ENCODE measurements at places on chromosomes 5 and 9.

DNA sequence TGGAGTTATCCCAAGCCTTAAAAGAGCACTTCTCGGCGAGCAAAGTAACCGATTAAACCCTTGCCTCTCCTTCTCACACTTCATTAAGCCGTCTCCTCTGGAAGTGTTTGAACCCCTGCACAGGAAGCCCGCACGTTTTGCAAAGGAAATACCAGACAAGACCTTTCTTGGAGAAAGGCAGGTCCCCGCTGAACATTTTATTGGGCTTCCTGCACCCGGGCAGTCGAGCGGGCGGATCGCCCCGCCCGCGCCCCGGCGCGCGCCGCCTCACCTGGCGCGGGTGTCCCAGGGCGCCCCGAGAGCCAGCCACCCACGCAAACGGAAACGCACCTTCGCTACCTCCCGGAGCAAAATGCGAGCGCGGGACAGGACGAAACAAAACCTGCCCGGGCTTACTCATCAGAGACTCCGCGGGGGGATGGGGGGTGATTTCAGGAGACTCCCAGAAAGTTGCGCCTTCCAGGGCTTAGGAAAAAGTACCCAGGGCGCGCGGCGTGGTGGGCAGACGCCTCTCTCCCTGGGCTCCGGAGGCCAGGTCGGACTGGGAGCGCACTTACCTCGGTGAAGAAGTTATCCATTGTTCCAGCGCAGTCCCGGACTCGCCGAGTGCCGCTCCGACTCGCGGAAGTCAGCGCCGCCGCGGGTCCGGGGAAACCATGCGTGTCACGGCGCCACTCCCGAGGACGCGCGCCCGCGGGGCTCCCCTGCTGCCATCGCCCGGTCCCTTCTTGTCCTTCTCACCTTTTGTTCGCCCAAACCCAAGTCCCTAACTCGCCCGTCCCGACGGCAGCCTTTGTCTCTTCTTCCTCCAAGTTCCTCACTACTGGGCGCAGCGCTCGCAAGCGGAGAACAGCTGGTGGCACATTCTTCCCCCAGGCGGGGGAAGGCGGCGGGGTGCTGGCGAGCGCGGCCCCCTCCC lies 598 bp downstream of the MYO10 start:
- DNase-seq = no peak

DNA sequence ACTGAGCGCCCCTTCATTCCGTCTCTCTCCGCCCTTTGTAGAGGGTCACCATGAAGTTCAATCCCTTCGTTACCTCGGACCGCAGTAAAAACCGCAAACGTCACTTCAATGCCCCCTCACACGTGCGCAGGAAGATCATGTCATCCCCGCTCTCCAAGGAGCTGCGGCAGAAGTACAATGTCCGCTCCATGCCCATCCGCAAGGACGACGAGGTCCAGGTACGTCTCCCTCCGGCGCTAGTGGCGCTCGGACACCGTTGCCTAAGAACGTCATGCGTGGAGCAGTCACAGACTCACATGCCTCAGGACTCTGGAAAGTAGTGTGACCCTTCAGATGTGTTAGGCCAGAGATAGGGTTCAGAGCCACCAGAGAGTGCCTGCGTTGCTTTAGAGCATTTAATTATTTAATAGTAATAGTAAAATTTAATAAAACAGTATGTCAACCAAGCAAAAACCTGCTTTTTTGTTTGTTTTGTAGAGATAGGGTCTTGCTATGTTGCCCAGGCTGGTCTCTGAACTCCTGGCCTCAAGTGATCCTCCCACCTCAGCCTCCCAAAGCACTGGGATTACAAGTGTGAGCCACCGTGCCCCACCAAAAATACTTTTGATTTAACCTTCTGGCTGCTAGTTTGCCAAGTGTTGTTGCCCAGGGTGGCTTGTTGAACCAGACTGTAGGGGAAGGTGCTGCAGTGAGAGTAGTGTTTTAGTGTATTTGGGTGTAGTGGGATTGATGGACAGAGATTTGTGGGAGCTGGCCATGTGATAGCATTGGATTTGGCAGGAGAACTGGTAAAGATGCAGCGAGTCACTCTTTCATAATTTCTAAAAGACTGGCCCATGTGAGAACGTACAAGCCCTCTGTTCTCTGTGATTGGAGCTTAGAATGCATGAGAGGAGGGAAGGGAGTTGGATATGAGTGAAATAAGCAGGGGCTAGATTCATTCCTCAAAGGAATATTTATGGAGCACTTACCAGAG lies 888 bp downstream of the RPL26L1 start:
- DNase-seq = no peak

DNA sequence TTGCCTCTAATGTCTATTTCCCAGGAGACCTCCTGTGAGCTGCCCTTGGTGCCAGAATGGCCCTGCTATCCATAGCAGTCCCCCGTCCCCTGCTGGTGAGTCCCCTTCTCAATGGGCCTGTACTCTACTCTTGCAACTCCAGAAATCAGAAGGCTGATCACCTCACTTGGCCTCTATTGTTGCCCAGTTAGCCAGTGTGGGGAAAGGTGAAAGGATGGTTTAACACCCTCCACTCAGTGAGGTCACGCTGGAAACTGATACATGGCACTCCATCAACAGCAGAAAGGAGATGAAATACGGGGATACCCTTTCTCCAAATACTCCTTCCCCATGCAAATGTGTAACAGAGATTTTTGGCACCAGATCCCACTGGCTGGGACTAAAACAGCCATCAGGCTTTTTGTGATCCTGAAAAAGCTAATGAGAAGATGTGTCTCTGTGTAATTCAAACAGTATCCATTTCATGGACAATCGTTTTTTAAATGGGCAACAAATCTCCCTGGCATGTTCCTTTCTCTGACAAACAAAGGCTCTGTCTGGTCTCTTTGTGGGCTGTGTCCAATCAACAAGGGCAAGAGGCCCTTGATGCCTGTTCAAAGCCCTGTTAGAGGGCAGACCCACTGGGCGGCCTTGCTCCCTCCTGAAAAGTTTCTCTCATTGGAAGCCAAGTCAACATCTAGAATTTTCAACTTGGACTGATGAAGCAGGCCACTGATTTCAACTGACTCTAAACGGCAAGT lies 343.7 kb downstream of the SPOCK1 start:
- DNase-seq = no peak

- no peak for DNase-seq
These were observed 714 bp downstream of the UBE2D2 start for GRCh38 chr5:139561655-139562451.

- DNase-seq = no peak
These were observed 23.6 kb downstream of the PRRC2B start for GRCh38 chr9:131417264-131418142.

GRCh38 chr9:76688471-76689238 lies 75.6 kb upstream of the PCA3 start:
- DNase-seq = no peak

All from activated CD4-positive, alpha-beta T cell treated with anti-CD3 and anti-CD28 coated beads, Interleukin-2, amount 50 U/mL, for 1 hour (primary cell).